ENCODE measurements at places on chromosomes 5 and 9. TPM values are rescaled to one million over a fixed set of nuclear protein-coding genes. Genes with fewer than 3 reads are reported as not detected.

Gene CHSY3
- total RNA-seq = 0.18 TPM

Gene MEGF9
- total RNA-seq = 5.1 TPM

Gene GABRB2
- total RNA-seq = not detected

Gene THBS4
- total RNA-seq = 0.58 TPM

Gene NFIB
- total RNA-seq = 1.3 TPM

Gene CD14
- 1.5 TPM for total RNA-seq

Gene ANKRD55
- not detected for total RNA-seq

Gene MYOZ3
- total RNA-seq = not detected

DNA sequence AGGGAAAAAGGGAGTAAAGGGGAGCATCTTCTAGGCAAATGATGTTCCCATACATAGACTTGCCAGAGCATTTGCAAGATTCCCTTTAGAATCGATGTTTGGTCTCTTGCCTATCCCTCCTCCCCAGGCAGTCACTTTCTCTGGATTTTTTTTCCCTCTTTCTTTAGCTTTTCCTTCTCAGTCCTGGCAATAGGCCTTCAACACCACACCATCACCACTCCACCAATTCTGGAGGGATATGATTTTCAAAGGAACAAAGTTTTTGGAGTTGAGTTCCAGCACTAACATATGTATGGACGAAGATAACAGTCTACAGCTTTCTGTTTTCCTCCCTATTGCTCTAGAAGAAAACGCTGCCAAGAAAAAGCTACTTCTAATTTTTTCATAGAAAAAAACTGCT, 377.4 kb downstream of the PDE4D start:
- H3K27me3 ChIP-seq = no peaks in the 10 kb centered on the region
- no peaks in the 10 kb centered on the region for H3K36me3 ChIP-seq
- H3K27ac ChIP-seq = no peak overlapping the region
- no peak for DNase-seq

GRCh38 chr9:134840511-134840910, 40.1 kb upstream of the FCN2 start:
- peaks cover 32% of the 10 kb centered on the region for H3K36me3 ChIP-seq
- no peak overlapping the region for H3K4me3 ChIP-seq
- peaks cover 51% of the 10 kb centered on the region for H3K27me3 ChIP-seq
- no peak for DNase-seq
- peak overlapping the region; percentile 43 for H3K27ac ChIP-seq

- peak overlapping the region; percentile 99 for H3K27ac ChIP-seq
- H3K27me3 ChIP-seq = peaks cover 11% of the 10 kb centered on the region
- peak; percentile 76 for DNase-seq
- peaks cover 10% of the 10 kb centered on the region for H3K36me3 ChIP-seq
- peaks cover 35% of the 10 kb centered on the region for H3K4me1 ChIP-seq
- H3K4me3 ChIP-seq = peak overlapping the region; percentile 94
Measured at GRCh38 chr9:129174724-129175514, 3.1 kb downstream of the IER5L start.

GRCh38 chr5:24444414-24444813, 200.4 kb downstream of the CDH10 start:
- no peak overlapping the region for H3K27ac ChIP-seq
- H3K4me3 ChIP-seq = no peak overlapping the region
- H3K4me1 ChIP-seq = no peaks in the 10 kb centered on the region
- H3K27me3 ChIP-seq = no peaks in the 10 kb centered on the region
- no peaks in the 10 kb centered on the region for H3K36me3 ChIP-seq
- DNase-seq = no peak

DNA sequence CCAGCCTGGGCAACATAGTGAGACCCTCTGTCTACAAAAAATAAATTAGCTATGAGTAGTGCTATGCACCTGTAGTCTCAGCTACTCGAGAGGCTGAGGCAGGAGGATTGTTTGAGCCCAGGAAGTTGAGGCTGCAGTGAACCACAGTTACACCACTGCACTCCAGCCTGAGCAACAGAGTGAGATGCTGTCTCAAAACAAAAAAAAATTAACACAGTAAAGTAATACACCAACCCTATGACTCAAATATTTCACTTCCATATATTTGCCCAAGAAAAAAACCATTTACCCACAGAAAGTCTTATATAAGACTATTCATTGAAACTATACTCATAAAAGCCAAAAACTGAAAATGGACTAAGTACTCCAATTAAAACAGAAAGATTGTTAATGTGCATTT, 16.2 kb downstream of the SMIM23 start:
- no peaks in the 10 kb centered on the region for H3K4me1 ChIP-seq
- no peak overlapping the region for H3K4me3 ChIP-seq
- peaks cover 44% of the 10 kb centered on the region for H3K27me3 ChIP-seq
- no peaks in the 10 kb centered on the region for H3K36me3 ChIP-seq

DNA sequence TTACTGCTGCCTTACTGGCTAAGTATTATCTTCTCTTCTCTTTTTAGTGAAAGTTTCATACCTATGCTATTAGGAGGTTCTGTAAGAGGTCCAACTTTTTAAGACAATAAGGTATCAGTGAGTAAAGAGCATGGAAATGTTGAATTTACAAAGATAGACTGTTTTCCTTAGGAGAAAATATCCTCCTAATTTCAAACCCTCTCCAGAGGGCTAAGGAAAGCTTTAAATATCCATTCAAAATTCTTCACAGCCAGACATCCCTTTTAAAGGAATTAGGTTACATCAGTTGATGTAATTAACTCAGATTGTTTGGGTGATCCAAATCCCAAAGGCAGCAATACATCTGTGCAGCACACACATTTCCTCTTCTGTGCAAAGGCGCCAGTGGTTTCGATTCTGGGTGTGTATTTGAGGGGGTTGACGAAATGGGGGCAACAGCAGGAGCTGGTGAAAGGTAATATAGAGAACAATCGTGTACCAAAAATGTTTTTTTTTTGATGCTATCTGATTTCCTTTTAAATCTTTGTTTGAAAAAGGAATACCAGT, 273.8 kb upstream of the RPS23 start:
- no peak overlapping the region for H3K4me3 ChIP-seq
- no peak for DNase-seq
- H3K27me3 ChIP-seq = no peaks in the 10 kb centered on the region
- H3K4me1 ChIP-seq = no peaks in the 10 kb centered on the region
- no peaks in the 10 kb centered on the region for H3K36me3 ChIP-seq

GRCh38 chr9:121634329-121635261, 16.8 kb upstream of the DAB2IP start:
- H3K36me3 ChIP-seq = no peaks in the 10 kb centered on the region
- H3K4me1 ChIP-seq = peaks cover 7% of the 10 kb centered on the region
- peaks cover 14% of the 10 kb centered on the region for H3K27me3 ChIP-seq
- DNase-seq = no peak
- no peak overlapping the region for H3K4me3 ChIP-seq

GRCh38 chr5:40790947-40791593, 7.1 kb downstream of the PRKAA1 start:
- H3K36me3 ChIP-seq = peaks cover 47% of the 10 kb centered on the region
- peaks cover 55% of the 10 kb centered on the region for H3K4me1 ChIP-seq
- DNase-seq = no peak
- H3K4me3 ChIP-seq = peak overlapping the region; percentile 32
- no peaks in the 10 kb centered on the region for H3K27me3 ChIP-seq
- H3K27ac ChIP-seq = peak overlapping the region; percentile 44

DNA sequence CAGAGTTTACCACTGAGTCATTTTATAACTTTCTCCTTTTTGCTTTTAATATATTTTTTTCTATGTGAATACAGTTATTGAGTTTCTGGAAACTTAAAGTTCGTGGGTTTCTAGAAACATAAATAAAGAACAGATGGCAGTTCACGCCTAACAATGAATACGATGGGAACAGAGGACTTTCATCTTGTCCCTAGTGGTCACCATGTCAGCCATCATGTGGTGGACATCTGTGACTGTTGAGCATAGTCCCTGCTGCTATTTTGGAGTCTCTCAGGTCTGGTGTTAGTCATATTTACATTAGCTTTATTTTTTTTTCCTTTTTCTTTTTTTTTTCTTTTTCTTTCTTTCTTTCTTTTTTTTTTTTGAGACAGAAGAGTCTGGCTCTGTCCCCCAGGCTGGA, 85.3 kb downstream of the XRCC4 start:
- no peaks in the 10 kb centered on the region for H3K4me1 ChIP-seq
- H3K27ac ChIP-seq = no peak overlapping the region
- H3K27me3 ChIP-seq = no peaks in the 10 kb centered on the region
- H3K36me3 ChIP-seq = no peaks in the 10 kb centered on the region

GRCh38 chr9:114117614-114117995, 18.5 kb upstream of the KIF12 start:
- no peaks in the 10 kb centered on the region for H3K36me3 ChIP-seq
- no peak overlapping the region for H3K4me3 ChIP-seq
- no peak overlapping the region for H3K27ac ChIP-seq
- H3K4me1 ChIP-seq = peaks cover 19% of the 10 kb centered on the region

DNA sequence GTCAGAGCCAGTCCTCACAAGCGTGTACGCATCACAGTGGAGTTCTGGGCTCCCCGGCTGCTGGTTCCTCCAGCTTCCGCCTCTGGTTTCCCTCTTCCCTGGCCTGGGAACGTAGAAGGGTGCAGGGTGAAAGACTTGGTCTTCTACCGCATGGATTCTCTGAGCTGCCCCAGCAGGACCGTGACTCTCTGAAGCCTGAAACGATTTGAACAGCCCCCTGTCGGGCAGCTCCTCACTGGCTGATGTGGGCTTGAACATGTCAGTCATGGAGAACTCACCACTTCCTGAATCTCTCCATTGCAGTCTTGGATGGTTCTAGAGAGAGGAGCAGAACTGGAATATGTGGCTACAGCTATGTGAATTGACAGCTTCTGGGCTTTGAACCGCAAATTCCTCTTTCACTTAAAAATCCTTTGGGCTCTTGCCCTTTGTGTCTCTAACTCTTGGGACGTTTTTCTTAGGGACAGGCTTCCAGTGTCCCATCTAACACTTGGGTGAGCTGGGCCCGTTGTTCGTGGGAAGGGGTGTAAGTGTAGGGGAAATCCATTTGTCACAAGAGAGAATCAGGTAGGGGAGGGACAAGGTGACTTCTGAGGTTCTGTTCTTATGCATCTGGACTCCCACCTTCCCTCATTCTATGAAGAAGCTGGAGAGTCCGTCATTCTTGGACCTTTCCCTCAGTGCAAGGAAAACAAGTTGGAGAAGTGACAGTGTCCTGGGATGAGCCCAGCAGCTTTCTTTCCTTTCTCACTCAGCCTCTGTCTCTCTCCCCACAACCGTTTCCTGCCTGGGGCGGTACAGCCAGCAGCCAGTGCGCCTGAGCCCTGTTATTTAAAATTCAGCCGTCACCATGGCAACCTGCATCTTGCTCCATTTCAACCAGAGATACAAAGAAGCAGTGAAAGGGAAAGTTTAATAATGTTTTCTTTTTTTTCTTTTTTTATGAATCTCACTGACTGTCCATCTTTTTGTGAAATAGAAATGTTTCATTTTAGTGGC, 84.7 kb downstream of the PTTG1 start:
- H3K36me3 ChIP-seq = no peaks in the 10 kb centered on the region
- peak overlapping the region; percentile 93 for H3K27ac ChIP-seq
- peak; percentile 66 for DNase-seq
- peaks cover 3% of the 10 kb centered on the region for H3K27me3 ChIP-seq

DNA sequence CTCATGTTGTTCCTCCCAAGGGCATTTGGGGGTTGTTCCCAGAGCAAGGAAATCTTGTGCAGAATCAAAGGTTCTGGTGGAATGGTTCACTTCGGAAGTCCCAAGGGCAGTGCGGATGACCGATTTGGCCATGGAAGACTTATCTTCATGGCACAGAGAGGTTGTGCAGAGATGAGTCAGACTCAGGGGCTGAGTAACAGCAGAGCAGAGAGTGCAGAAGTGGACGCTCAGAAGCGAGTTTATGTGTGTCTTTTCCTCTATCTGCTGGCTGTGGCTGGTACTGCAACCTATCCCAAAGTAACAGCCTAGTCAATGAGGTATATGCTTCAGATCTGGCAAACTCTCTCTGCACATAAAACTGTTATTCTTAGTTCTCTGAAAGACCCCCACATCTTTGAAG, 118.1 kb downstream of the DPYSL3 start:
- H3K27ac ChIP-seq = peak overlapping the region; percentile 49
- no peaks in the 10 kb centered on the region for H3K27me3 ChIP-seq
- H3K4me3 ChIP-seq = no peak overlapping the region
- DNase-seq = peak; percentile 81
- no peaks in the 10 kb centered on the region for H3K36me3 ChIP-seq
- H3K4me1 ChIP-seq = peaks cover 12% of the 10 kb centered on the region

DNA sequence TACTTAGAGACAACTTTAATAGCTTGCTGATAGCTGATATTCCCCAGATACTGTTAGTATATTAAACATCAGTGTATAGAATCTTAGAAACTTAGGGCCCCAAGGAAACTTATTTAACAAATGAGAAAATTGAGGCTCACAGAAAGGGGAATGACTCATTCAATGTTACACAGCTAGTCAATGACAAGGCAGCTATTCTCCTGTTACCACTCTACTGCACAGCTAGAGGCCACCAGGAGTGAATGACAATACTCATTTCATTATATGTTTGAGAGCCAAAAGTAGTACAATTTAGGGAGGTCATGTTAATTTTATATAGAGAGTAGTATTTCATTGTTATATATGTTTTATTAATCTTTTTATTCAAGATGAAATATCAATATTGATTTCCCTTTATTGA, 33.2 kb upstream of the PCDHB1 start:
- H3K27me3 ChIP-seq = no peaks in the 10 kb centered on the region
- DNase-seq = no peak
- H3K27ac ChIP-seq = no peak overlapping the region
- H3K4me1 ChIP-seq = no peaks in the 10 kb centered on the region

GRCh38 chr5:181204113-181204825, 727 bp downstream of the TRIM7 start:
- peak overlapping the region; percentile 84 for H3K4me3 ChIP-seq
- no peaks in the 10 kb centered on the region for H3K36me3 ChIP-seq
- H3K27me3 ChIP-seq = peaks cover 15% of the 10 kb centered on the region
- peaks cover 31% of the 10 kb centered on the region for H3K4me1 ChIP-seq
- DNase-seq = no peak

DNA sequence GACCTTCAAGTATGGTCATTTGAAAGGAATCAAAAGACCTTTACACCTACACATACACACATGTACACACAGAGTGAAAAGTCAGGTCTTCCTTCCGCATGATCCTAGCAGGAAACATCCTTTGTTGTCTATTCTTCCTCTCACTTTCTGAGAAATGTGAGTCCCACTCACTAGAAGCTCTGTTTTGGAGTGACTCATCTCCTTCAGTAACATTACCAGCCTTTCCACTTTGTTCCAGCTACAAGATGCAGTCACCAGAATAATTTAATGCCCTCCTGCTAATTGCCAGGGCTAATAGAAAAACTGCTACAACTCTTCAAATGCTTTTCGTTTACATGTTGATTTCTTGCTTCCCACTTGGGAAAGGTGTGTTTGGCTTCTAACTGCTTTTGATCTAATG, 417.3 kb downstream of the RASEF start:
- no peaks in the 10 kb centered on the region for H3K4me1 ChIP-seq
- no peaks in the 10 kb centered on the region for H3K36me3 ChIP-seq
- H3K27me3 ChIP-seq = no peaks in the 10 kb centered on the region
- no peak overlapping the region for H3K4me3 ChIP-seq
- no peak overlapping the region for H3K27ac ChIP-seq

GRCh38 chr9:112764344-112764743, 13.8 kb downstream of the SNX30 start:
- peak overlapping the region; percentile 42 for H3K4me3 ChIP-seq
- H3K27ac ChIP-seq = peak overlapping the region; percentile 52
- H3K27me3 ChIP-seq = peaks cover 1% of the 10 kb centered on the region
- peak; percentile 80 for DNase-seq
- peaks cover 17% of the 10 kb centered on the region for H3K36me3 ChIP-seq

GRCh38 chr5:173837654-173838053, 50.5 kb upstream of the CPEB4 start:
- H3K4me1 ChIP-seq = peaks cover 11% of the 10 kb centered on the region
- H3K27ac ChIP-seq = no peak overlapping the region
- H3K4me3 ChIP-seq = no peak overlapping the region
- no peaks in the 10 kb centered on the region for H3K36me3 ChIP-seq

Data from HFFc6 (cell line).